ENCODE measurements at places on chromosomes 5 and 9.

- DNase-seq, result no peak
These were observed 22.7 kb downstream of the CFAP90 start for GRCh38 chr5:7828269-7828668.

DNA sequence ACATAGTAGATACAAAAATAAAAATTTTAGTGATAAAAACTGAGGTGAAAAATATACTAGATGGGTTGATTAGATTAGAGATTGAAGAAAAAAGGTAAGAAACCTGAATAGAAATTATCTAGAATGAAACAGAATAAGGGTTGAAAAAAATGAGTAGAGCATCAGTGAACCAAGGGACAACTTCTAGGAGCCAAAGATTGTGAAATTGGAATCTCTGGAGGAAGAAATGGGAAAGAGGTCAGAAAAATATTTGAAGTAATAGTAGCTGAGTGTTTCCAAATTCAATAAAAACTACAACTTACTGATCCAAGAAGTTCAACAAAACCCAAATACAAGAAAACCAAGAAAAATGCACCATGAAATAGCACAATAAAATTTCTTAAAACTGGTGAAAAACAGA, 116.6 kb upstream of the STARD4 start:
- DNase-seq, result no peak

DNA sequence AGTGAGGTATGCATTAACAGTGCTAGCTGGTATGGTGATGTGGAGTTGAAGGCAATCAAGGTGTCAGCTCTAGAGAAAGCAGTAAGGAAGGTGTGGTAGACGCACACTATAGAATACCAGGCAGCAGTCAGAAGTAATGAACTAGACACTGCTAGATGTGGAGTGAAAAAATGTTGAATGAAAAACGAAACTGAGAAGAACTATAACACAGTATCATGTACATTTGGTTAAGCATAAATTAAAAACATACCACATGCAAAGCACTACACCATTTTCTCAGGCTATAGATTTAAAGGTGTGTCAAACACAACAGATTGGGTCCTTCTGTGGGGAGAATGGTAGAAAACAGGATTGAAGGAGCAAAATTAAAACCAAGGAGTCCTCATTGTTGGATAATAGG, 15.4 kb downstream of the ZNF622 start:
- DNase-seq, result no peak

GRCh38 chr5:55934720-55935119, 60.0 kb downstream of the IL6ST start:
- no peak for DNase-seq

GRCh38 chr5:158407824-158408195, 548.9 kb upstream of the CLINT1 start:
- DNase-seq, result no peak

GRCh38 chr5:4549351-4549750, 590.8 kb upstream of the ADAMTS16 start:
- DNase-seq, result no peak

DNA sequence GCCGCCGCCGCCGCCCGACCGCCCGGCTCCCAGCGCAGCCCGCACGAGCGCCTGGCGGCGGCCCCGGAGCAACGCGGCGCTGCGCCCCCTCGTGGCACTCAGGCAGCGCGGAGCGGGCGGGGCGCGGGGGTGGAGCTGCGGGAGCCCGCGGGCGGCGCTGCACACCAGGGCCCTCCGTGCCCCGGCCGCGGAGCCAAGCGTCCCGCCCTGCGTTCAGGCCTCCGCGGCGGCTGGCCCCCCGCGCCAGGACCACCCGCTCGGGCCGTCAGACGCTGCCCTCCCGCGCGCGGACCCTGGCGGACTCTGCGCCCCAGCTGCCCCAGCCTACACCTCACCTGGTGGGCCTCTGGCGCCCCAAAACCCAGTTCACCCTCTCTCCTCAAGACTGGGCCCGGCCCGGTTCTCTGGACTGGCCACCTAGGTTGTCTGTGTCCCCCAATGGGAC, at the start of gene RASGEF1C:
Gene RASGEF1C (minus strand): TSS at position 75 of the 445 bp plus-strand sequence. CDS start 71,159 bp downstream, outside the sequence.
- peak; percentile 55 for DNase-seq

DNA sequence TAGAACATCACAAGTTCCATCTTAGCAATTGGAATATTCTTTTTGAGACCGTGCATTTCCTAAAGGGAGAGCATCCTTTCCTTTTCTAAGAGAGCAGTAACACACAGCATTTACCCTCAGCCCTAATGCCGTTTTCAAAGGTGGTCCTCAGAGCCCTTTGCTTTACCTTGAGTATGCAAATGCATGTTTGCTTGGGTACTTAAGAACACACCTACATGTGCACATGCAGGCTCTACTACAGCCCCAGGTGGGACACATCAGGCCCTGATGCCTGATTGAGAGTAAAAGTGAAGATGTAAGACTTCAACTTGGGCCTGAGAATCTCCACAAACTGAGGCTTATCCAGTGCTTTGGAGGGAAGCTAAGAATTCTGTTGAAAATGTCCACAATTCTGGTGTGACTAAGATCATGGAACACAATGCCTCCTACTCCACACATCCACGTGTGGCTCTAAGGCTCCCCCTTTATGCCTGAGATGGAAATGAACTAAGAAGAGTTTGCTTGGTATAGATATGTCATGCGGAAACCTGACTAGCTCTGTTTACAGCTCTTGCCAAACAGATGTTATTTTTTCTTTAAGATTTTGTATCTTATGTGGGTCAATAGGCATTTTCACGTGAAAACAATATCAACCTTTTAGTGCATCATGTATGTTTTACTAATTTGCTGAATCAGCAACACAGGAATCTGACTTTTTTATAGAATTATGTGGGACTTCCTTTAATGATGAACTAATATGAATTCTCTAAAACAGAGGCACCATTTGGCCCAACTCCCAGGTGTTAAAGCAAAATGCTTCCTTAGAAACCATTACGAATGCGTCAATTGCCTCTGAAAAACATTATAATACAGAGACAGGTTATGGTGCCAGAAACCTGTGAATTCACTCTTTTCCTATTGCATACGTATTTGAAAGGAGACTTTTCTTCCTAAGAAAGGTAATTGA, 48.9 kb upstream of the SLC2A8 start:
- no peak for DNase-seq

GRCh38 chr5:61290791-61291210, 41.3 kb upstream of the ZSWIM6 start:
- DNase-seq, result no peak

DNA sequence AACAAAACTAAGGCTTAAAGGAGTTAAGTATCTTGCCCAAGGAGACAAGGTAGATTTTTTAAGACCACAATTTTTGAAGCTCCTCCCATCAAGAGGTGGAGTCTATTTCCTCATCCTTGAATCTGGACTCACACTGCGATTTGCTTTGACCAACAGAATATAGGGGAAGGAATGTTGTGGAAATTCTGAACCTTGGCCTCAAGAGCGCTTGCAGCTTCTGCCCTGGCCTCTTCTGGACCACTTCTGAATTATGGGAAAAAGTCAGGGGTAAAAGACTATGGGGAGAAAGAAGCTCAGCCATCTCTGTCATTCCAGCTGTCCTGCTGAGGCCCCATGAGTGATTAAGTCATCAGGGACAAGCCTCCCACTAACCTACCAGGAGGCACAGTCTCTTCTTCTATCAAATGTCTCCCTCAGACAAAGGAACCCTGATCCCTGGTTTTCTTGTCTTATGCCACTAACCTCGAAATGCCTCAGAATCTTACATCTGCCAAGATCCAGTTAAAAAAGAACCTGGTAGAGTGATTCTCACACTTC, 25.9 kb downstream of the MAPKAP1 start:
- no peak for DNase-seq

DNA sequence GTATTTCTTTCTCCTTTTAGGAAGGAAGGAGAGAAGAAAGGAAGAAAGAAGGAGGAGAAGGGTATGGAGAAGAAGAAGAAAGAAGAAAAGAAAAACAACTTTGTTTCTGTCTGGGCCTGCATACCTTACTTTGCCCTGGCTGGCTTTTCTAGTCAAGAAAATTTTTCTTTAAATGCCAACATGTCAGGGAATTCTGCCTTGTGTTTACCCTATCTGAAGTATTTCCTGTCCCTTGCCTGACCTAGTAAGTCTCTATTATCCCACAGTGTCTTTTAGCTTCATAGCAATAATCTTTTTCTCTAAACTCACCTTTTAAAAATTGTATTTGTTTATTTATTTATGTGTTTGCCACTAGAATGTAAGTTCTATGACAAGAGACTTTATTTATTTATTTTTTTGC, 1864.1 kb downstream of the EFNA5 start:
- no peak for DNase-seq

DNA sequence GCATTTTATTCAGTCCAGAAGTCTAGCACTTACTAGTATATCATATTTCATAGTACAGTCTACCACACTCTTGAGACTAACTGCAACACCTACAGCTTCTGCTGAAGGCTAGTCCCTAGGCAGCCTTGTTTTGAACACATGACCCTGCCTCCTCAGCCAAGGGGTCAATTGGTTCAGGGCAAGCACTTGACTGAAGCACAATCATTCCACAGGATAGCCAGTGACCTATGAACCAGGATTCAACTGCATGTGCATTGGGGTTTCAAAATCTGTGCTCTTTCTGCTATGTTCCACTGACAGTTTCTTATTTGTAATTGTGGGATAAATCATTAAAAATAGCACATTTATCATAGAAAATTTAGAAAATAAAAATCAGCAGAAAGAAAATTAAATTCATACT, 186.8 kb downstream of the TMEM161B start:
- no peak for DNase-seq

DNA sequence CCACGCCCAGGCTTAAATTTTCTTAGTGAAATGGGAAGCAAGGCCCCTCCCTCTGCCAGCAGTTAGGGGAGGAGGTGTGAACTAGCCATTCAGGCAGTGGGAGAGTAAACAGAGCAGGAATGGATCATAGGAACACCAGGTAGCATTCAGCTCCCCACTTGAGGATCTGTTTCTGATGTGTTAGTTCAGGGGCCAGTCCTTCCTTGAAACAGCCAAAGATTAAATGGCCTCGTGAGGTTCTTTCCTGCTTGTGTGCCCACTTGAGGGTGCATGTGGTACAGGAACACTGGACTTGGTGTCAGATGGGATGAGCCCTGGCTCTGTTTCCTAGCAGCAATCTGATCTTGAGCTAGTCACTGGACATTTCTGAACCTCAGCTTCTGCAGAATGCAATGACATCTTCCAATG, 21.2 kb downstream of the FAXDC2 start:
- no peak for DNase-seq

GRCh38 chr5:150412319-150413175, at the start of gene CD74:
Gene CD74 (minus strand): TSS chr5:150412910. CDS start chr5:150412749, 161 bp downstream.
- DNase-seq, result peak; percentile 87

DNA sequence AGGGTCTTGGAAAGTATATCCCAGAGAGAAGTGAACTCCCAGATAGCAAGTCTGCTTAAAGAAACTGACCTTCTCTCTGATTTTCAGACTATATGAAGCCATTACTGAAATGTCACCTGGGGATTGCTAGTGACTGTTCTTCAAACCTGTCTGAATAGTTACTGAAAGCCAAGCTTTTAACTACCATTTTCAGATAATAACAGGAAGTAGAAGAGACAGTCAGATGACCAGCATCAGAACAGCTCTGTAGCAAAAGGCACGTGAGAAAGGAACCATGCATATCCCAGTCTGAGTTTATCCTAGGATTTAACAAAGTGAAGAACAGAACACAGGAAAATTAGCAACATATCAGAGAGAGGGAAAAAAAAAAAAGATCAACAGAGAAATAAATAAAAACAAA, 74.9 kb upstream of the SELENOP start:
- no peak for DNase-seq

DNA sequence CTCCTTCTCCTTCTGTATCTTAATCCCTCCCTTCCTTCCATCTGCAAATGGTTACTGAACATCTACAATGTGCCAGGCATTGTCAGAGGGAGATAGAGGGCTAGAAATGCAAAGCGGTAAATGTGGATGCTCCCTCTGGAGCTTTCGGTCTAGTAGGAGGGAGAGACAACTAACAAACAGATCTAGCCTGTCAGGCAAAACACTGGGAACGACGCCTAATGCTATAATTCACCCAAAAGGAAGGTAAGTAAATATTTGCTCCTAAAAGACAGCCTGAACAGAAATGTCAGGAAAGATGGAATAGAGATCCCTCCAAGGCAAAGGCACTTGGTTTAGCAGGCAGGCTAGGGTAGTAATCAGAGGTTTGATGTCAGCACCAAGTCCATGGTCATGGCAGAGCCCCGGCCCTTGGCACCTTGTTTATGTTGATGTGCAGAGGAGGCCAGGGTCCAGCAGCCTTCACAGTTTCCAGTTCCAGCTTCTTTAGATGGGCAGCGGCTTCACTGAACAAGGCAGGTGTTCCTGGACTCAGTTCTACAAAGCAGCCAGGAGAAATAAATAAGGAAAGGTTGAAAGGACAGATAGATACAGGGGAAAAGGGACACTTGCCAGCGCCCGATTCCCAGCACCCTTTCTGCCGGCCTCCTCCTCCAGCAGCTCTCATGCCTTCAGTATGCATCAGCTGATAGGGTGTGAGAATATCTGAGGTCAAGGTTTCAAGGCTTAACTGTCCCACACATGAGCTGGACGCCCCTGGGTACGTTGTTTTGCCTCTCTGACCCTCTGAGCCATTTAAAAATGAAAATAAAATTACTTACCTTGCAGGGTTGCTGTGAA, 46.5 kb upstream of the FRRS1L start:
- no peak for DNase-seq

- DNase-seq, result no peak
These were observed 25.8 kb downstream of the TBC1D2 start for GRCh38 chr9:98229620-98230019.

GRCh38 chr5:152978141-152978835, 512.2 kb upstream of the GRIA1 start:
- no peak for DNase-seq

DNA sequence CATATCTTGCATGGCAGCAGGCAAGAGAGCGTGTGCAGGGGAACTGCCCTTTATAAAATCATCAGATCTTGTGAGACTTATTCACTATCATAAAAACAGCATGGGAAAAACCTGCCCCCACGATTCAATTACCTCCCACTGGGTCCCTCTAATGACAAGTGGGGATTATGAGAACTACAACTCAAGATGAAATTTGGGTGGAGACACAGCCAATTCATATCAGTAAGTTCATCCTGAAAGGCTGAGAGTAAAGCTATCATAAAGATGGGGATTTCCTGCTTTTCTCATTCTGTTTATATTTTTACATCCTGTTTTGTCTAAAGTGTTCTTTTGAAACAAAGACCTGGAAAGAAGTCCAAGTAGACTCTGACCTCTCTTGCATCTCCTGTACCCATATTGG, 28.9 kb upstream of the IL33 start:
- no peak for DNase-seq

- no peak for DNase-seq
These were observed 185.8 kb downstream of the CDK5RAP2 start for GRCh38 chr9:120394058-120394669.

DNA sequence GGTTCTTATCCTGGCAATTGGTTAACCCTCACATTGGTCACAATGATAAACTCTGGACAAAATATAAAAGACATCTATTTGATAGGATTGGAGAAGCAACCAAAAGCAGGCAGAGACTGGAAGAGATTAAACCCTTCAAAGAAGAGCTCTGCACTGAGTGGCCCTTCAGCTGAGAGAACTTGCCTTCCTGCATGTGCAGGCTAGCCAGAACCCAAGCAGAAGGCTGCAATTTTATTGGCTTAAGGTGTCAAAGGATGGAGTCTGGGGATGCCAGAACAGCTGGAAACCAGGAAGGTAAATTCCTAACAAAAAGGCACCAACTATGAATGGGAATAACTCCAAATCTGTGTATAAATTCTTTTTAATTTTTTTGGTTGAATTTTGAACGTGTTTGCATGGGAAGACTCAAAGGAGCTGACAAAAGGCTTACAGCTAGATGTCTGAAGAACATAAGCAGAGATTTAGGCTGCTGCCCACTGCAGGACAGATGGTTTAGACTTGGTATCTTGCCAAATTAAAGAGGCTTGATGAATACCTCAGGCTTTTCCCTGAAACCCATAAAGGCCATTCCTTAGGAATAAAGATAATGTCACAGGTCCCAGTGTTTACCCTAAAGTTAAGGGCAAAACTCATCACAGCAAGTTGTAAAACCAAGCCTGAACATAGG, 66.3 kb downstream of the NR2F1 start:
- DNase-seq, result no peak
